Transverse colon (tissue), 4 donors: ENCODE measurements at places on chromosomes 6 and 20. TPM values are rescaled to one million over a fixed set of nuclear protein-coding genes. Genes with fewer than 3 reads are reported as not detected.
A peak's percentile ranks its signal among the peaks of the same experiment; 100 is the strongest.

Gene AHCY
- 71.4 TPM for total RNA-seq

Gene OXT
- total RNA-seq: not detected

DNA sequence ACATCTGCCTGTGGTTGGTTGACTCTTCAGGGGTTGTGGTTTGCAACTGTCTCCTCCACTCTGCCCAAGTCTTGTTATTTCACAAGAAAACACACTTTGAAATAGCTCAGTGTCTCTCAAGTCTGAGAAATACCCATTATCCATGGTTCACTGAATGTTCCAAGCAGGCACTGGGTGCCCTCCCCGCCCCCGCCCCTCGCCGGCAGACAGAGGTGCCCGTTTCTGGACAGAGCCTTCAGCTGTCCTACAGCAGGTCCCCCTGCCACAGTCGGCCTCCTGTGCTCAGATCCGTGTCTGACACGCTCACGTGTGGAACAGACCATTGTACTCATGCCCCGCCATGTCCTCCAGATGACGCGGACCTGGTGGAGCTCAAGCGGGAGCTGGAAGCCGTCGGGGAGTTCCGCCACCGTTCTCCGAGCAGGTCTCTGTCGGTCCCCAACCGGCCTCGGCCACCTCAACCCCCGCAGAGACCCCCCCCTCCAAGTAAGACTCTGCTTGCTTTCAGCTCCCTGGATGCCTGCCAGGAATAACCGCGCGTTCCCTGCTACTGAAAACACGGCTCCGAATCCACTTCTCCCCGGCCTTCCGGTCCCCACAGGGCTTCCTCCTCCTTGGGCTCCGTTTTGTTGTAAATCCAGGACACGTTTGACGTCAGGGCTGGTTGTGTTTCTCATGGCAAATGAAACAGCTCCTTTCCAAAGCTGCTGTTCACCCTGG, 81.4 kb downstream of the SERAC1 start:
- peak; percentile 27 for DNase-seq

Gene CYB5R4
- 9.7 TPM for total RNA-seq

DNA sequence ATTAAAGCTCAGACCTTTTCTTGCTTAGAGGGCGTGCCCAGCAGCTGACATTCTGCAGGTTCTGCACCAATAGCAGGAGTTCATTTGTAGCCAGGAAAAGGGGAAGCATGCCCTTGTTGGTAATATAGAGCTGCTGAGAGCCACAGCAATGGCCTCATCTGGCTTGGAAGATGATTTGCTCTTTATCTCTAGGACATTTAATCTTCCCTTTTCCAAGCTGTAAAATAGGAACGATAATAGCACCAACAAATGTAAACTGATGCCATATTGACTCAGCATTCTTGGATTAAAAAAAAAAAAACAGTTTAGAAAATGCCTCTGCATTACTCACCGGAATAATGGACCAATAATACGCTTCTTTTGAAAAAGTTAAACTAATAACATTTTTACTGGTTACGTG, 93.4 kb upstream of the SLC2A12 start:
- DNase-seq: no peak

Gene BPIFB4
- total RNA-seq: not detected

Gene JPH2
- total RNA-seq: 24.3 TPM

DNA sequence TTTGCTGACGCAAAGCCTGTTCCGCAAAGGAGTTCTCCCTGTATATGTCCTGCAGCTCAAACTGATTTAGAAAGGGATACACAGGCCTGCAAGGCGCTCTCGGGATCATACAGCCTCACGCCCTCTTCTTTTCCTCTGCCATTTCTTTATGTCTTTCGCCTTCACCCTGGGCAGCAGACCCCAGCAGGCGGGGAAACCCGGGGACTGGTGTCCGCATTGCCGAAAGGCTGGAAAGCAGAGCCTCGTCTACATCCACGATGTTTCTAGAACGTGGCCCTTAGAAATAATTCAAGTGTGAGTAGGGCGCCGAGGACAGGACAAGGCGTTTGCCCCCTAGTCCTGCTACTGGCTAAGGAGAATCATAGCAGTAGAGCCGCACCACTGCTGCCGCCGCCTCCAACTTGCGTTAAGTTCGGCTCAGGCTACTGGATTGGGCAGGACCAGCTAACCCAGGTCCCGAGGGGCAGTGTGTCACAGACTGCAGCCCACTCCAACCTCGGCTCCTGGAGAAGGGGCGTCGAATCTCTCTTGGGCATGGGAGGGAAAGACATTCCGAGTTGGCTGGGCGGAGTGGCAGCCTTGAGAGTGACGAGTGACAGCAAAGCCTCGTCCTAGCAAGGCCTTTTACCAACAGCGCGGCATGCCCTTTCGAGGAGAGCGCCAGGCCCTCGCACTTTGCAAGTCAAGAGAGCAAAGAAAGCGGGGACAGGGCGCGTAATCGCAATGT, 2.6 kb upstream of the TBX18 start:
- DNase-seq: no peak

Gene KIF25
- not detected for total RNA-seq

GRCh38 chr6:139066080-139066479, 37.5 kb downstream of the ABRACL start:
- no peak for DNase-seq

Gene SCGN
- total RNA-seq: 3.7 TPM

DNA sequence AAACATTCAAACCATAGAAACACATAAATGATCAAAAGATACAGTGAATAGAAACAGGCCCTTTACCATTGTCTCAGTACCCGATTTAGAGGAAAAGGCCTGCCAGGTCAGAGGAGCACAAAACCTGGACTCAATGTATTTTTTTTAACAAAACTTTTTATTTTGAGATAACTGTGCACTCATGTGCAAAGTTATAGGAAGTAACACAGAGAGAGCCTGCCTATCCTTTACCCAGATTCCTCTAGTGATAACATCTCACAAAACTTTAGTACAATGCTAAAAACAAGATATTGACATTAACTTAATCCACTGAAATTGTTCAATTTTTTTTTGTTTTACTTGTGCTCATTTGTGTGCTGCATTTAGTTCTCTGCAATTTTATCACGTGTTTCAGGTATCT, 36.8 kb upstream of the SAMD3 start:
- DNase-seq: no peak

DNA sequence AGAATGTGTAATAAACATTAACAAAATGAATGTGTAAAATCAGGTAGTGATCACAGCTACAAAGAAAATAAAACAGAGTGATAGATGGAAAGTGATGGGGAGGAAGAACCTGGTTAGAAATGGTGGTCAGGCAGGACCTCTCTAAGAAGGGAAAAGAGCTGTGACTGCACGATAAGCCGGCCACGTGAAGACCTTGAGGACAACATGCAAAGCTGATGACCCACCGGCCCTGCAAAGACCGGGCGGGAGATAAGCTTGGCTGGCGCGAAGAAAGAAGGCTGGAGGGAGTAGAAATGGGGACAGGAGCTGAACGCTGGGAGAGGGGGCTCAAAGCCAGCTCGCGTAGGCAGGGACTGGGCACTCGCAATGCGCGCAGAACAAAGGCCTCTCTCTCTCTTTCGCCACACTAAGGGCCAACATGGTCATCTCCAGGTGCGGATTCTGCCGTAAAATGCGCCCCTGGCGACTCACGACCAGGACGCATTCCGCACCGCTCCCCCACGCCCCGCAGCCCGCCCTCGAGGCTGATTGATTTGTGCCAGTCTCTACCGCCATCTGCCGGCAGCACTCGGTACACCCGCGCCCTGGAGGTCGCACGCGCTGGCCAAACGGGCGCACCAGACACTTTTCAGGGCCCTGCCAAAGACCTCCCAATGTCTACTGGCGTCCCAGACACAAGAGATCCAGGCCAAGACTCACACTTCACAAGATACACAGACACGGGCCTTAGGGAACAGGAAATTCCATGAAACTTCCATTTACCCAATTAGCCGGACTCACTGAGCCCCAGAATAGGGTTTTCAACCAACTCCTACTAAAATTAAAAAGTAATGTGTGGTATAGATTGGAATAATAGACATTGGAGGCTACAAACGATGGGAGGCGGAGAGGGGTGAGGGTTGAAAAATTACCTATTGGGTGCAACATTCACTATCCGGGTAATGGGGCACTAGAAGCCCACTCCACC, 9.4 kb downstream of the DEFB132 start:
- peak; percentile 92 for DNase-seq

- no peak for DNase-seq
Measured at GRCh38 chr6:19322691-19323485, 514.3 kb upstream of the ID4 start.

Gene CST2
- not detected for total RNA-seq

- DNase-seq: no peak
Measured at GRCh38 chr6:42316981-42317380, 99.3 kb upstream of the MRPS10 start.

DNA sequence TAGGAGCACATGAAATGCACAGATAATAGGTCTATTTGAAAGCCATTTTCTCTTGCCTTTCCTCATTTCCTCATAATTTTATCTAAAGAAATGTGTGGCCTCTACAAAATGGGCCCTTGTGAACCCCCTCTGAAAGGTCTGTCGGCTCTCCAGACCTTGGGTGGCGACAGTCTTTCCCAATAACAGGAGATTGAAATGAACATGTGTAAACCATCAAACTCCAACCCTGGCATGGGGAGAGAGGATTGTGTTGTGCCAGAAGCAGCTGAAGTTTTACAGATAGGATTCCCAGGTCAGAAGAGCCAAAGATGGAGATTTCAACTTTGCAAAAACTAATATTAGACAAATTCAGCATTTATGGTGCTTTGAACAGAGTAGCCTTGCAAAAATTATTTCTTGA, 277.1 kb upstream of the ECI2 start:
- no peak for DNase-seq

DNA sequence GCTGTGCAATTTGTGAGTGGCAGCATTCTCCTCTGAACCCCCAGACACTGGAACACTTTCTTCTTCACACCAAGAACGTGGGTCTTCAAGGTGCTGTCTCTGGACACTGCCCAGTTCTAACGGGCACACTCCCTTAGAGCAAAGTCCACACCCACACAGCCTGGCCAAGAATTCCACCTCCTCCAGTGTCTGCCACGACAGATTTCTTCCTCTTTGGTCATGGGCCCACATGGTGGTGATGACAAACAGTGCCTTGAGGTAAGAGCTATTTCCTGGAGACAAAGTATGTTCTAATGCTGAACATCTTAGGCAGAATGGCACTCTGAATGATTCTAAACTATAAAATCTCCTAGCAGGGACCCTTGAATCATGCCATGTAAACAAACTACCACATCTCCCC, 25.5 kb upstream of the SSTR4 start:
- no peak for DNase-seq

Gene LY6G5C
- 2.2 TPM for total RNA-seq

Gene TPD52L1
- total RNA-seq: 2.6 TPM

Gene CTCFL
- total RNA-seq: 0.14 TPM

- DNase-seq: no peak
Measured at GRCh38 chr20:676967-677366, 1.4 kb upstream of the SCRT2 start.

Gene ANKRD66
- total RNA-seq: not detected

Gene PAK5
- not detected for total RNA-seq

DNA sequence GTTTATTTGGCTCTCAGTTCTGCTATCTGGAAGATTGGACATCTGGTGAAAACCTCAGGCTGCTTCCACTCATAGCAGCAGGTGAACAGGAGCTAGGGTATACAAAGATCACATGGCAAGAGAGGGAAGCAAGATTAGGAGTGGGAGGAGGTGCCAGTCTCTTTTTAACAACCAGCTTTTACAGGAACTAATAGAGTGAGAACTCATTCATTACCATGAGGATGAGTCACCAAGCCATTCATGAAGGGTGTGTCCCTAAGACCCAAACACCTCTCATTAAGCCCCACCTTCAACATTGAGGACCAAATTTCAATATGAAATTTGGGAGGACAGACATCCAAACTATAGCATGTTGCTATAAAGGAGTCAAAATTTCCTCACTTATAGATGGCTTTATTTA, 85.4 kb upstream of the HCRTR2 start:
- no peak for DNase-seq

- DNase-seq: no peak
Measured at GRCh38 chr20:22339946-22340345, 244.4 kb downstream of the FOXA2 start.

Gene ANKEF1
- total RNA-seq: 0.60 TPM

- no peak for DNase-seq
Measured at GRCh38 chr6:16256781-16257180, 18.4 kb downstream of the GMPR start.

Gene ATP5F1E
- 33.0 TPM for total RNA-seq

GRCh38 chr20:43446361-43446879, 11.3 kb upstream of the SRSF6 start:
- DNase-seq: no peak

Gene FIG4
- 14.1 TPM for total RNA-seq

- peak; percentile 97 for DNase-seq
Measured at GRCh38 chr6:87589693-87590416, at the start of the genes ORC3 and RARS2. Gene ORC3 (plus strand): TSS chr6:87590135. CDS start chr6:87590169, 34 bp downstream. Gene RARS2 (minus strand): TSS chr6:87589987. CDS start chr6:87589957, 30 bp downstream.

GRCh38 chr20:25281541-25281991, 33.7 kb downstream of the PYGB start:
- DNase-seq: peak; percentile 78

Gene ADGRF1
- total RNA-seq: not detected

DNA sequence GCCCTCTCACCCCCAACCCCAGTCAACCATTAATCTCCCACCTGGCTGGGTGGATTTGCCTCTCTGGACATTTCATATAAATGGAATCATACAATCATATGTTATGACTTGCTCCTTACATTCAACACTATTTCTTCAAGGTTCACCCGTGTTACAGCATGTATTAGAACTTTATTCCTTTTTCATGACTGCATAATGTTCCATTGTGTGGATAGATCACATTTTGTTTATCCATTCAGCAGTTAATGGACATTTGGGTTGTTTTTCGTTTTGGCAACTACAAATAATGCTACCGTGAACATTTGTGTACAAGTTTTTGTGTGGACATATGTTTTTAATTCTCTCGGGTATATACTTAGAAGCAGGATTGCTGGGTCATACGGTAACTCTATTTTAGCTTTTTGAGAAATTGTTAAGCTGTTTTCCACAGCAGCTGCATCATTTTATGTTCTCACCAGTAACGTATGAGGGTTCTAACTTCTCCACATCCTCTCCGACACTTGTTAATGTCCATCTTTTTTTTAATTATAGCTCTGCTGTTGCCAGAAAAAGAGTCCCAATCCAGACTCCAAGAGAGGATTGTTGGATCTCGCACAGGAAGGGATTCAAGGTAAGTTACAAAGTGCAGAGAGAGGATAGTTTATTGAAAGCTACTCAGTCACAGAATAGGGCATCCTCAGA, 15.9 kb upstream of the BNIP5 start:
- DNase-seq: no peak

DNA sequence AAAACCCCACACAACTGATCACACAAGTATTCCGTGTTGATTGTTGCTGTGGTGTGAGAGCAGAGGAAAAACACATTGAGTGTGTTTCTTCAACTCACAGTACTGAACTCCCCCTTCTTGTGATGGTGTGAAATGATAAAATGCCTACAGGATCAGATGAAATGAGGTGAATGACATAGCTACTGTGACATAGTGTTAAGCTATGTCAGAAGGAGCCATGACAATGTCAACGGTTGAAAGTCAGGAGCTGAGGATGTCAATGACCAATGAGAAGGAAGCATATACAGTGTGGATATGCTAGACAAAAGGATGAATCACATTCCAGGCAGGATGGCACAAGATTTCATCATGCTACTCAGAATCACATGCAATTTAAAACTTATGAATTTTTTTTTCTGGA, 38.8 kb downstream of the WASF1 start:
- DNase-seq: no peak

- no peak for DNase-seq
Measured at GRCh38 chr6:21208081-21208795, 385.3 kb upstream of the SOX4 start.
